Stimulated activated CD4-positive, alpha-beta T cell treated with anti-CD3 and anti-CD28 coated beads, Interleukin-1b, Interleukin-23, amount 100 ng/mL, for 1 hour (primary cell): ENCODE measurements at places on chromosomes 5 and 9.

GRCh38 chr5:132205385-132206125, 22.1 kb downstream of the P4HA2 start:
- no peak for DNase-seq

DNA sequence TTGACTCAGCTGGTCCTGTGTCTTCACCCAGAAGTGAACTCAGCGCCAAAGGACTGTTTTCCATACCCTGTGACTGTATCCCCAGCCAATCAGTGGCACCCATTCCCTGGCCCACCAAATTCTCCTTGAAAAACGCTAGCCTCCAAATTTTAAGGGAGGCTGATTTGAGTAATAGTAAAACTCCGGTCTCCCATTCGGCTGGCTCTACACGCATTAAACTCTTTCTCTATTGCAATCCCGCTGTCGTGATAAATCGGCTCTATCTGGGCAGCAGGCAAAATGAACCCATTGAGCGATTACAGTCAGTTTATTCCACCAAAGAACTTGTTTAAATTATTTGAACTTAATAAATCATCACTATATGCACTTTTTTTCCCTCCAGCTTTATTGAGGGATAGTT, 55.9 kb upstream of the PPP1R26 start:
- no peak for DNase-seq

- DNase-seq, result no peak
These were observed 159.7 kb downstream of the PJA2 start for GRCh38 chr5:109250080-109250479.

DNA sequence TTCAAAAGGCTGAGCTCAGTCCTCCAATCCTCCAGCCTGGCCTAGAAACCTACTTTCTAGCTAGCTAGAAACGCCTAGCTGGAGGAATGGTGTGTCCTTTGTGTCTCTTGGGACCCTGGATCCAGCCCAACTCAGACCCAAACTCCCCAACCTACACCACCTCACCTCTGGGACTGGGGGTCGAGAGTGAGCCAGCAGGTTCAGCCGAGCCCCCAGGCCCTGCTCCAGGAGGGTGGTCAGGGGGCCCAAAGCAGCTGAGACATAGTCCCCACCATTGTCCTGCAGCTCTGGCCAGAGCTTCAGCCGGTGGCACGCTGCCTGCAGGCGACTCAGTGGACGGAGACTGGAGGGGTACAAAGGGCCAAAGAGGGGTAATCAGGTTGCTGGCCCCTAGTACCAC, 6.2 kb downstream of the NOL6 start:
- no peak for DNase-seq

GRCh38 chr5:115944501-115944900, 17.8 kb upstream of the LVRN start:
- DNase-seq, result no peak

GRCh38 chr5:143398053-143398355, 5.5 kb downstream of the NR3C1 start:
- DNase-seq, result no peak

- DNase-seq, result no peak
These were observed 19.9 kb upstream of the PCA3 start for GRCh38 chr9:76744336-76744735.

DNA sequence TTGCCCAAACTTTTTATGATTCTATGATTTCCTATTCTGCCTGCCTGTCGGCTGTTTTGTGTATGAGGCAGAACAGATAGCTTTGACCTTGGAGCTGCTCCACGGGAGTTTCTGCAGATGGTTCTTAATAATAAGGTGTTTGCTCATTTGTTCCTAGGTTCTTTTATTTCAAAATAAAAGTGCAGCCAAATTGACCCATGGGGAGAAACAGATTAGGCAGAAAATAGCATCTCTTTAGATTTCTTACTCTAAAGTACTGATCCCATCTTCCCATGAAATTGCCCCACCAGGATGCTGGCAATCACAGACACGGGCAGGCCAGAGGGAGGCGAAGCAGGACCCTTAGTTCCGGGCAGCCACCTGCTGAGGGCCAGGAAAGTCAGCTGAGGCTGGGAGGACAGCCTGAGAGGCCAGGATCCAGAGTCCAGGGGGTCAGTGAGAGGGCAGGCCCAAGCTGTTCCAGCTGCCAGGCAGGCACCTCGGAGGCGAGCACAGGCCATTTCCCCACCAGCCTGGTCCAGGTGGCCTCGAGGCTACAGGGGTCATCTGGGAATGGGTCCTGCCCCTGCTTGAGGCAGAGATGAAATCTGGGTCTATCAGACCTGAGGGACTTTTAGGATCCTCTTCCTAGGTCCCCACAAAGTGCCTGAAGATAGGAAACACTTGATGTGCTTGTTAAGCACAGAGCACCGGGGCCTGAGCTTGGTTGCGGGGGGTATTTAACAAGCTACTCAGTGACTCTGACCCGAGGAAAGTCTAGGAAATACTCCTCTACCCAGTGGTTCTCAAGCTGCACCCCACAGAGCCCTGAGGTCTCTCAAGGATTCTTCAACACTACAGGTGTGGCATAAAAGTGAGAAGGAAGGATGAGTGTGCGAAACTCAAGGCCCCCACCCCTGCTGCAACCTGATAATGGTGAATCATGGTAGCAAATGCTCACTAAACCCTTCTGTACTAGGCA, 145.4 kb downstream of the CMYA5 start:
- DNase-seq, result no peak

DNA sequence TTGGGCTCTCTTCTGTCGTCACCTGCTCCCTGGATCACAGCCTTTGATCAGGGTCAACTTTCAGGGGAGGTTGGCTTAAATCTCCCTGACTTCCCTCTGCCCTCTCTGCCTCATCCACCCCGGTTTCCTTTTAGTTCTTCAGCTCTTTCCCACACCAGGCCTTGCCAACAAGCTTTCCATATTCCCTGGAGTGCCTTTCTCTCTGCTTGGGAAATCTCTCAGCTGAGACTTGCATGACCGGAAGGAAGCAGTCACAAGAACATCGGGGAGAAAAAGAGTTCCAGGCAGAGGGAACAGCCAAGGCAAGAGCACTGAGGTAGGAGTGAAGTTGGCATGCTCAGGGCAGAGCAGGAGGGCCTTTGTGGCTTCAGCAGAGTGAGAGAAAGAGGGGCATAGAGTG, 88.4 kb upstream of the HSPA9 start:
- no peak for DNase-seq

DNA sequence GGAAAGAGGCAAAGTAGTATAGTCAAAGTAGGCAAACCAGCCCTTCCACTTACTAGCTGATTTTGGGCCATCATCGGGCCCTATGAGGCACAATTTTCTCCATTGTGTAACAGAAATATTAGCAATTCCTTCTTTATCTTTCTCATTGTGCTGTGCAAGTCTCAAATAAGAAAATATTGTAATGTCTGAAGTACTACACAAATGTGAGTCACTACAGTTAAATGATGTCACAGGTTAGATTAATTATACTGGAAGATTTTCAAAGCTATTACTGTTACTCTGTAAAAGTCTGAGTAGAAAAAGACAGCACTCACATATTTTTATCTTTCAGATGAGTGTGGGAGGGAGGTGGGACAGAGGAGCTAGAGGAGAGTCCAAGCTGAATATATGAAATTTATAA, 12.4 kb upstream of the TMC1 start:
- no peak for DNase-seq

- no peak for DNase-seq
These were observed 15.3 kb upstream of the NINJ1 start for GRCh38 chr9:93149361-93149760.

GRCh38 chr9:35689542-35690293, at the start of gene TPM2:
TSS of gene TPM2 (minus strand) at chr9:35689925. CDS start at chr9:35689817, 108 bp downstream.
- no peak for DNase-seq

- no peak for DNase-seq
These were observed 568.5 kb downstream of the RAB3C start for GRCh38 chr5:59151162-59151889.

DNA sequence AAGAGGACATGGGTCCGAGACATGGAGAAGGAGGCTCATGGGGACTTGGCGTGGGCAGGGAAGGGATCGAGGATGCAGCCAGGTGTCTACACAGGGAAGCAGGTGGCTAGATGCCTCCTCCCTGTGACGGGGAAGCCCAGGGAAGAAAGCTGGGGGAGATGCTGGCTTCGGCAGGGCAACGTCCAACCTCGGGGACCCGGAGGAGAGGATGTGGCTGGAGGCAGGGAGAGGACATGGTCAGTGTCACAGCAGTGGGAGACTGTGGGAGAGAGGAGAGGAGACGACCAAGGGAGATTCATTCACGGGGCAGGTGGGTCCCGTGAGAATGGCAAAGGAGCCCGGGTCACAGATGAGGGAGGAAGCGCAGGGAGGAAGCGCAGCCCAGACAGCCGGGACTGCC, 73.2 kb upstream of the PHYKPL start:
- no peak for DNase-seq

GRCh38 chr5:134846641-134846960, 833 bp downstream of the C5orf24 start:
- DNase-seq, result no peak

DNA sequence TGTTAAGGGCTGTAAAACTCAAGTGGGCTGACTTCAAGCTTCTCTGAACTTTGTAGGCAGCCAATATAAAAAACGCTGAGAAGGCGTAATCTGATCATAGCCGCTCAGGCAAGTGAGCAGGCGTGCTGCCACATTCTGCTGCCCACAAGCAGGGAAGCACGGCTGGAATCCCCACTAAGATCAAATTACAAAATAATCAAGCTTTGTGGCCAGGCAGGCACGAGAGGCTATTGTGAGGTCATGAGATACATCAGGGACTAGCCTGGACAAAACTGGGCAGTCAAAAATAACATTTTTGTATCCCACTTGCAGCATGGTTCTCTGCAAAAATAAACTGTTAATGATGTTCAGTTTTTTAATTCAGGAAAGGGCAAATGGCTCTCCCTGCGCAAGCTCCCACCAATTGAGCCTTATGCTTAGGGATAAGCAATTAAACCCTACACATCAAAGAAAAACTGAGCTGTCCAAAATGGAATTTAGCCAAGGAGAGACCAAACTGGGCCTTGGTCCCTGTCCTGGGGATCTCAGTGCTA, 64.0 kb downstream of the POU5F2 start:
- DNase-seq, result no peak

- DNase-seq, result no peak
These were observed 41.2 kb upstream of the COL5A1 start for GRCh38 chr9:134600371-134600770.

GRCh38 chr5:91146230-91146629, 236.9 kb downstream of the ARRDC3 start:
- no peak for DNase-seq

- no peak for DNase-seq
These were observed 59.7 kb upstream of the SNCAIP start for GRCh38 chr5:122252319-122252718.
